Aortic smooth muscle cell (primary cell): ENCODE measurements at places on chromosomes 11 and 22. TPM values are rescaled to one million over a fixed set of nuclear protein-coding genes. Genes with fewer than 3 reads are reported as not detected.

CYP2D6 gene
- 0.26 and 0.31 TPM in 2 replicates for total RNA-seq

RFPL1 gene
- not detected in 2 replicates for total RNA-seq

PTPN5 gene
- total RNA-seq: not detected in 2 replicates

ADM gene
- 92.6 and 111 TPM in 2 replicates for total RNA-seq

FAM118B gene
- total RNA-seq: 16.8 and 17.0 TPM in 2 replicates

OR56A5 gene
- total RNA-seq: not detected in 2 replicates

SLC22A6 gene
- not detected in 2 replicates for total RNA-seq
